Islet precursor cell (in vitro differentiated cells): ENCODE measurements at places on chromosomes 1 and 21.
A peak's percentile ranks its signal among the peaks of the same experiment; 100 is the strongest.

GRCh38 chr1:234893725-234894630 lies 234.7 kb downstream of the TOMM20 start:
- no peak for DNase-seq

DNA sequence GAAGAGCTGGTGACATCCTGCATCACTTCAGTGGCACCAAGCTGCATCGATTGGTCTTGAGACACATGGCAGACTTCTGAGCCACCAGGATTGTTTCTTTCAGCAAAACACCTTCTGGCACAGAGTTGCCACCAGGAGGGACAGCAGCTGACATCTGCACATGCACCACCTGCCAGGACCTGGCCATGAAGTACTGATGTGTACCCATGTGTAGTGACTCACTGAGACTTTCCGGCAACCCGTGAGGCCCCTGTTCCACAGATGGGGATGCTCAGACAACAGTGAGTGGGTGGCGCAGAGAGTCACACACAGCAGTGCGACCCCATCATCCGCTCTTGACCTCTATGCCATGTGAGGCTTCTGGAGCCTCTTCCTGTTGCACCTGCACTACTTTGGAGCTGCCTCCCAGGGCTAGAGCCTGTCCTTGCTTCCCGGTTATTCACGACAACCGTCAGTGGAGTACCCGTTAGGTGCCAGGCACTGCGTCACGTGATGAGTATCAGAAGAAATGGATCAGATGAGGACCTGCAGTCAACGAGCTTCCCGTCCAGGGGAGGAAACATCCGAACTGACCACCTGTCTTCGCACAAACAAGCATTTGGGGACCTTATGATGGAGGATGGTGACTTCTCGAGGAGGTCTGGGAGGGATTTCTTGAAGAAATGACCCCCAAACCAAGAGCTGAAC lies 80.5 kb upstream of the VAMP3 start:
- DNase-seq, result no peak

GRCh38 chr1:26016953-26017545 lies 4.5 kb upstream of the EXTL1 start:
- DNase-seq, result no peak

DNA sequence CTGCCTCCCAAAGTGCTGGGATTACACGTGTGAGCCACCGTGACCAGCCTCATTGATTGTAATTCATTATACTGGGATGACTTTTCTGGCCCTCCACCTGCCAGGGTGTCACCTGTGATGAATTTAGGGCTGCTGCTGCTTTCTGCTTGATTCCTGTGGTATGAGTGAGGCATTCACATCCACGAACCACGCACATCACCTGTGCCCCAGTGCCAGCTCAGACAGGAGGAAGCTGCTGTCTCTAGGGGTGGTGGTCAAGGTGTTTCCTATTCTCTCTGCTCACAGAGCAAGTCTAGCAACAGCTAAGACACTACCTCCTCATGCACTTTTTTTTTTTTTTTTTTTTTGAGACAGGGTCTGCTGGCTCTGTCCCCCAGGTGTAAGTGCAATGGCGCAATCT lies 12.3 kb upstream of the LDLRAD2 start:
- DNase-seq, result no peak

GRCh38 chr21:41817228-41817627 lies 50.4 kb upstream of the RIPK4 start:
- DNase-seq, result peak; percentile 80

GRCh38 chr1:233957691-233958090 lies 53.2 kb downstream of the SLC35F3 start:
- no peak for DNase-seq

- DNase-seq, result no peak
Measured at GRCh38 chr1:79235301-79236002, 228.9 kb upstream of the ADGRL4 start.

GRCh38 chr1:51861669-51862068 lies 16.9 kb downstream of the NRDC start:
- DNase-seq, result no peak

DNA sequence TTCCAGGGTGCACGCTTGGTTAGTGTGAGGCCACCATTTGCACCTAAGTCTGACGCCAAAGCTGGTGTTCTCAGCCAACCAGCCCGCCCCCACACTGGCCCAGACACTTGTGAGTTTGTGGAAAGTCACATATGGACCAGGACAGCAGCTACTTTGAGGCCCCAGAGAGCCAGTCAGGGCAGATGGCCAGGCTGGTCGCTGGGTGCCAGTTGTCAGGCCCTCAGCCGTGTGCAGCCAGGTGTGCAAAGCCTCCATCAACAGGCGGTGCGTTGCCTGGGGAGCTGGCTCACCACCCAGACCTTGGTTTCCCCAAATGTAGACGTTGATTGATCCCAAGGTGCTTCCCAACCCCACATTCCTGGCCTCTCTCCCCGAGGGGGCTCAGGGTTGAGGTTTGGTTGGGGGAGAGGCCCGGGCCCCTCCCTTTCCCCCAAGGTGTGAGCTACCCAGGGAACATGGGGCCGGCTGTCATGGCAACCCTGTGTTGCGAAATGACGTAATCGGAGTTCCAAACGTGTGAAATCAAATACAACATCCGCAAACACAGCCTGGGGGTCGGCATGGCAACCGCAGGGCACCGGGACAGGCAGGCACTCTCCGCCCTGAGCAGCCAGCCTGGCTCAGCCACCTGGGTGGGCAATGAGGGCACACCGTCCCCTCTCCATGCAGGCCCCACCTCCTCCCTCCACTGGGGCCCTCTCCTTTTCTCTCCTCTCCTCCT lies 42.2 kb upstream of the WNT4 start:
- no peak for DNase-seq
